ENCODE measurements at places on chromosomes 11 and 22.
A peak's percentile ranks its signal among the peaks of the same experiment; 100 is the strongest.

DNA sequence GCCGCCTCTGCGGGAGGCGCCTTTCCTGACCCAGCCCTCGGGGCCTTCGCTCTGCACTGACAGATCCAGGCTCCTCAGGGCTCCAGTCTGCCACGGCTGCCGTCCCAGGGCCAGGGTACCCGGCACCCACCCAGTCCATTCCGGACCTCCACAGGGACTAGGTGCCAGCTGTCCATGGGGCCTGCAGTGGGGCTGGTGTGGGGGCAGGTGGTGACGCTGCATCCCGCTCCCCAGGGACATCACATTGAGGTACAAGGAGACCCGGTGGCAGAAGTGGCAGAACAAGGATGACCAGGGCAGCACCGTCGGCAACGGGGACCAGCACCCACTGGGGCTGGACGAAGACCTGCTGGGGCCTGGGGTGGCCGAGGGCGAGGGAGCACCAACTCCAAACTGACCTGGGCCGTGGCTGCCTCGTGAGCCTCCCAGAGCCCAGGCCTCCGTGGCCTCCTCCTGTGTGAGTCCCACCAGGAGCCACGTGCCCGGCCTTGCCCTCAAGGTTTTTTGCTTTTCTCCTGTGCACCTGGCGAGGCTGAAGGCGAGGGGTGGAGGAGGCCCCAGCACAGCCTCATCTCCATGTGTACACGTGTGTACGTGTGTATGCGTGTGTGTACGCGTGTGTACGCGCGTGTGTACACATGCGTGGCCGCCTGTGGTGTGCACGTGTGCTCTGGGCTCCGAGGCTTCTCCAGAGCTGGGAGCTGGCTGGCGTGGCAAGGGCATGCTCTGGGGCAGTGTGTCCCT, 16.7 kb downstream of the RNH1 start:
- no peak for DNase-seq

GRCh38 chr11:107307991-107308390, 149.6 kb downstream of the CWF19L2 start:
- no peak for DNase-seq

DNA sequence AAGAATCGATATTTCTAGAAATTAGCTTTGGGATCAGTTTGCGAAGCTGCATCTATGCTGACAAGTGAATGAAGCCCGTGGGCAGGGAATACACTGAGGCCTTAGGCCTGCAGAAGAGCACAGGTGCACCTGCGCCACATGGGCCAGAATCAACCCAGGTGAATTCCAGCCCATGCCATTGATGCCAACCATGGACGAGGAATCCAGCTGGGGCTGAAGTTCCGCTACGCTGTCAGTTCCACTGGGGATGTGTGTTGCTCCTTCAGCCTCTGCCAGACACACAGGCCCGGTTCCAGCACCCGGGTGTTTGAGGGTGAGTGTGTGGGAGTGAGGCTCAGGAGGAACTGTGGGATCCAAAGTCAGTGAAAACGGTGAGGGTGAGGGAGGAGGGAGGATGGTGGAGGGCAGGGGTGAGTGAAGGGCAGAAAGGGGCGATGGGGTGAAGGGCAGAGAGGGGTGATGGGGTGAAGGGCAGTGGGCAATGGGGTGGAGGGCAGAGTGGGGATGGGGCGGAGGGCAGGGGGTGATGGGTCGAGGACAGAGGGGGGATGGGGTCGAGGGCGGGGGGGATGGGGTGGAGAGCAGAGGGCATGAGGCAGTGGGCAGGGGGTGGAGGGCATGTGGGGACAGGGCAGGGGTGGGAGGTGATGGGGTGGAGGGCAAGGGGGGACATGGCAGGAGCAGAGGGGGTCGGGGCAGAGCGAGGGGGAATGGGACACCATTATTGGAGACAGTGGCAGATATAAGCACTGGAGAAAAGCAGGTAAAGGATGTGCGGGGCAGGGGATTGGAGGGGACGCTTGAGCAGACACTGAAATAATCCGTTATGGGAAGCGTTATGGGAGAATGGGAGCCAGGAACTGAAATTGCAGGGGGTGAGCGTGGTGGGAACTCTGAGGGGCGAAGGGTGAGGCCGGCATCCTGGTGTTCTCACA, 931.6 kb downstream of the BRD1 start:
- DNase-seq = no peak

- no peak for DNase-seq
Measured at GRCh38 chr11:77201370-77201769, 73.3 kb downstream of the MYO7A start.

DNA sequence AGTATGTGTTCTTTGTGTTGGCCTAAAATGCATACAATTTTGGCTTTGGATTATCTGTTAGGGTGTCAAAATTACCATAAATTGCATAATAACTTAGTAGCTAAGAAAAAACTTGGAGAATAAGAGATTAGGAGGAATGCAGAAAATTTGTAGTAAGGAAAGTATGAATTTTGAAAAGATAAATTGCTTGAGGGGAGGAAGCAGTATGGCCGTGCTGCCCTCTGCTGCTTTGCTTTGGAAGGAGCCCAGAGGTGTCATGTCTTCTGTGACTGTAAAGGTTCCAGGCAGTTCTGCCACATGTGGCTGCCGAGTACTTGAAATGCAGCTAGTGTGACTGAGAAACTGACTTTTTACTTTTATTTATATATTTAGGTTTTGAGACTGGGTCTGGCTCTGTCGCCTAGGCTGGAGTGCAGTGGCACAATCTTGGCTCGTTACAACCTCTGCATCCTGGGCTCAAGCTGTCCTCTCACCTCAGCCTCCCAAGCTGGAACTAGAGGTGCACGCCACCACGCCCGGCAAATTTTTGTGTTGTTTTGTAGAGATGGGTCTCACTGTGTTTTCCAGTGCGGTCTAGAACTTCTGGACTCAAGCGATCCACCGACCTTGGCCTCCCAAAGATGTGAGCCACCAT, 1.8 kb downstream of the ADSL start:
- DNase-seq = peak; percentile 78

- DNase-seq = no peak
Measured at GRCh38 chr11:114989536-114989935, 311.2 kb downstream of the NXPE2 start.

DNA sequence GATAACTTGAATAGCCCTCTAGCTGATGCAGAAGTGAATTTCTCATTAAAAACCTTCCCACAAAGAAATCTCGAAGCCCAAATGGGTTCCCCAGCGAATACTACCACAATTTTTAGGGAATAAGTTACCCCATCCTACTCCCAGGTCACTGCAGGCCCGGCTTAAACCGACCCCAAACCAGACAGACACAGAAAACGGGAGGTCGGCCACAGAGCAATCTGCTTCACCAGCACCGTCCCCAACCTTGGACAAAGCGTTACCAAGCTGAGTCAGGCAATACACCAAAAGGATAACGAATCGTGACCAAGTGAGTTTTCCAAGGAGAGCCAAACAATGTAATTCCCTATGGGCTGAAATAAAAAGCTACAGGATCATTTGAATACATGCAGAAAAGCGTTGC, 575 bp upstream of the MOV10L1 start:
- DNase-seq = no peak

DNA sequence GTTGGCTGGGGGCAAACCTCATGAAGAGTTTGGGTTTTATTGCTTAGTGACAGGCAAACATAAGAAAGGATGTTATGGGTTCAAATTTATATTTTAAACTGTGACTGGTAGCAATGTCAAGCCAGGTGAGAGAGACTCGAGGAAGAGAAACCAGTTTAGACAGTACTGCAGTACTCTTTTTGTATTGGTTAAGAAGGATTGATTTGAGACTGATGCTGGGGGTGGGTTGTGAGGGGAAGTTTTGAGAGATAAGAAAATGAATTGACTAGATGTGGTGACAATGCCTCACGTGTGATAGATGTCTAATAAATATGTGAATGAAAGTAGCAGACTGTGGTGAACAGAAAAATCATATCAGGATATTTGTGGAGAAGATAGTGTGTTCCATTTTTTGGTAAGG, 142.4 kb downstream of the DDX10 start:
- no peak for DNase-seq

- DNase-seq = no peak
Measured at GRCh38 chr22:46250783-46251125, 661 bp upstream of the CDPF1 start.

GRCh38 chr11:41398175-41398574, 61.3 kb downstream of the LRRC4C start:
- no peak for DNase-seq

DNA sequence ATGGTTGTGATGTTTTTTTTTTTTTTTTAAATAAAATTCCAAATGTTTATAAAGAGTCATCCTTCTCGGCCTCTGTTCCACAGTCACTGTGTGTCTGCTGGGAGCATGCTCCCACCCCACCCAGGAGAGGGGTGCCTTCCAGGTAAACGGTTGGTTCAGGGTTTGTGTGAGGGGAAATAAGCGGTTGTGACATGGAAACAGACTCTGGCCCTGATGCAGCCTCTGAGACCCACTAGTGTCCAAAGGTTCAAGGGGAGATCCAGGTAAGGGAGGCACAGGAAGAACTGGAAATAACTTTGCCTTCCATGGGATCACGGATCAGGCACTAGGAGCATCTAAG, 6.0 kb upstream of the GAS2L1 start:
- DNase-seq = no peak

DNA sequence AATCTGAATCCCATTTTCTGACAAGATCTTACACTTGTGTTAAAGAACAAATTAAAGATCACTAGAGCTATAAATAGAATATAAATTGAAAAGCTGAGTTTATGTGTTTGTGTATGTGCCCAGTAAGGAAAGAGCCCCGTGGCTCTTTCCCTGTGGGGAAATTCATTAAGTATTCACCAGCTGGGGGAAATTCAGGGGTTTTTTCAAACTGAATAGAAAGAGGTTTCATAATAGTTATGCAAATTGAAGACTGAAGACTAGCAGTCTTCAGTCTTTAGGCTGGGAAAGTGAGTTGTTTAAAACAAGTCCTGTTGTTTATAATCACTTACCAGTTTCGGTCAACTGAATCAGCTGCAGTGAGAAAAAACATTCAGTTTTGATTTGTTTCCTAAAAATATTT, 11.3 kb upstream of the MS4A7 start:
- DNase-seq = no peak
